ENCODE measurements at places on chromosomes 7 and 10.
A peak's percentile ranks its signal among the peaks of the same experiment; 100 is the strongest.

DNA sequence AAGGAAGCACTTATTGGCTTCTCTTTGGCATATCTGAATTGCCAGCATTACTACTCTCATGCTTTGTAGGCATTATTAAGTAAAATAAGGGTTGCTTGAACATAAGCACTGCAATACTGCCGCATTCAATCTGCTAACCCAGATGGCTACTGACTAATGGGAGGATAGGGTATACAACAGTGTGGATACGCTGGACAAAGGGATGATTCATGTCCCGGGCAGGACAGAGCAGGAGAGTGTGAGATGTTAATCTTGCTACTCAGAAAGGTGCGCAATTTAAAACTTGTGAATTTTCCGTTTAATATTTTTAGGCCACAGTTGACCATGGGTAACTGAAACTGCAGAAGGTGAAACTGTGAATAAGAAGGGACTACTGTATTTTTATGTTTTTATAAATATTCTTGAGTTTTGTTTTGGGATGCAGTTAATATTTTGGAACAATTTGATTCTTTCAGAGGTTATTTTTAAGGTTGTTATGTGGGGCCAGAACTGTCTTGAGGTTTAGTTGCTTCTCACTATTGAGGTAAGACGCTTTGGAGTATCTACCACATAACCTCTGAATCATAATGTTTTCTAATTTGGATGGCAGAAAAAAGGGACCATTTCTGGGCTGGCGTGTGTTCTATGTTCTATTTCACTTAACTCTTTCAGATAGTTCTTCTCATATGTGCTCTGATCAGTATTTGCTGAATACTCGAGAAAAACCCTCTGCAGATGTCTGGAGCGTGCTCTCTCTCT is 75.7 kb upstream of the SYPL1 start:
- H3K27me3 ChIP-seq, result no peaks in the 10 kb centered on the region
- no peak overlapping the region for H3K4me3 ChIP-seq
- no peaks in the 10 kb centered on the region for H3K36me3 ChIP-seq

DNA sequence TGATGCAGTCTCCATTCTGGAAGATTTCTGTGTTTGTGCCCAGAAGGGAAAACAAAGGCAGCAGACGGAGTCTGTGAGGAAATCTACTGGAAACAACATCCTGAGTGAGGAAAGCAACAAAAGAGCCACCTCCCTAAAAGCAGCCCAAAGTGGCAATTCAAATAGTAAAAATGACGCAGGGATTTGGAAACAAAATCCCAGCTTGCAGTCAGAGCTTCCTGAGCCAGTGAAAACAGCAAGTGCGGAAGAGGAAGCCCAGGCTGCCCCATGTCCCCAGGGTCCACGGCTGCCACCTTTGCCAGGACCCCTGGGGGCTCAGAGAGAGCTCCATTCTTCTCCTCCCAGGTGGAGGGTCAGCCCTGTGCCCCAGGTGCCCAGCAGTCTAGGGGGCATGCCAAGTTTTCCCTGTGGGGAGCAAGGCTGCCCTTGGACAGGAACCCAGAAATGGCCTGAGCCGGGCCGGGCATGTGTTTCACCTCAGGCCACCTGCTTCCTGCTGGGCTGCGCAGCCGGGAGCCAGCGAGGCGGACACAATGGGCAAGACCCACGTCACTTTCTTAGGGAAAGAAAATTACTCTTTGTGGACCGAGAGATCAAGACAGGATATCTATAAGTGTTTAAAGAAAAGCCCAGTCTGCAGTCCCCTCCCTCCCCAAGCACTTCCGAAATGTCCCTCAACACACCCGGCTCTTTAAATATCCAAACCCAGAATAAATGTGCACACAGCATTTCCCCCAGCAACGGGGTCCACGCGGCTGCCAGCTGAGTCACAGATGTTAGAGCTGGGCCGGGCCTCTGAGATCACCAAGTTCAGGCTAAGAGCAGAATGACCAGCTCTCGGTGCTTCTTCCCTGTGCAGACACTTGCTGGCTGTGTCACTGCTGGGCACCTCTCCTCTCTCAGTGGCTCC is 231.1 kb downstream of the ARHGAP12 start:
- no peaks in the 10 kb centered on the region for H3K4me1 ChIP-seq
- H3K36me3 ChIP-seq, result no peaks in the 10 kb centered on the region
- DNase-seq, result no peak
- no peak overlapping the region for H3K4me3 ChIP-seq

DNA sequence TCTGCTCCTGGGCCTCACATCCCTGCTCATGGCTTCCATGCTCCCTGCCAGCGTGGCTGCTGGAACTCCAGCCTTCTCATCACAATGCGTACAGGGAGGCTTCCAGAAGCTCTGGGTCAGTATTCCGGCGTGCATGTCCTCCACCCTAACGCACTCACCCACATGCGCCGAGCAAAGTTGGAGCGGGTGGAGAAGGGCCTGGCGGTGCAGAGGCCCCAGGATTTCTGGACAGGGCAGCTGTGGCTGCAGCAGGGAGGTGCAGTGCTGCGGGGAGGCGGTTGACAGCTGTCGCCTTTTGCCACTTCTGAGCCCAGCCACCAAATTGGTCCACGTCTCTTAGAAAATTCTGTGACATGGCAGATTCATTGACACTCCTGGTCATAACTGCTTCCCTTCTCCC is 33.6 kb upstream of the FAM20C start:
- no peaks in the 10 kb centered on the region for H3K4me1 ChIP-seq
- no peaks in the 10 kb centered on the region for H3K36me3 ChIP-seq
- peaks cover 7% of the 10 kb centered on the region for H3K27me3 ChIP-seq
- DNase-seq, result no peak
- no peak overlapping the region for H3K4me3 ChIP-seq

DNA sequence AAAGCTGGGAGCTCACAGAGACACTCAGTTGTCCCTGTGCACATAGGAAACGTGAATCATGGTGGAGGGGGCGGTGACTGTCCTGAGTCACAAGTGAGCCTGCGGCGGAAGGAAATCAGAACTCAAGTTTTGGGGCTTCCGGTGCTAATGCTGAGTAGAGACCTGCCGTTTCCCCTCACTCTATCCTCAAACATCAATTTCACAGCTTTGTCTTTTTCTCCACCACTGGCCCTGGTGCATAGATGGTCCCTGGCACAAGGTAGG is 21.9 kb downstream of the ADCYAP1R1 start:
- DNase-seq, result no peak
- H3K36me3 ChIP-seq, result no peaks in the 10 kb centered on the region
- no peak overlapping the region for H3K27ac ChIP-seq
- H3K27me3 ChIP-seq, result peaks cover 45% of the 10 kb centered on the region
- H3K4me1 ChIP-seq, result no peaks in the 10 kb centered on the region

- no peaks in the 10 kb centered on the region for H3K27me3 ChIP-seq
- no peak for DNase-seq
- H3K27ac ChIP-seq, result no peak overlapping the region
- no peaks in the 10 kb centered on the region for H3K36me3 ChIP-seq
- H3K4me3 ChIP-seq, result no peak overlapping the region
- no peaks in the 10 kb centered on the region for H3K4me1 ChIP-seq
Measured at GRCh38 chr7:121419201-121420148, 23.4 kb upstream of the FAM3C start.

DNA sequence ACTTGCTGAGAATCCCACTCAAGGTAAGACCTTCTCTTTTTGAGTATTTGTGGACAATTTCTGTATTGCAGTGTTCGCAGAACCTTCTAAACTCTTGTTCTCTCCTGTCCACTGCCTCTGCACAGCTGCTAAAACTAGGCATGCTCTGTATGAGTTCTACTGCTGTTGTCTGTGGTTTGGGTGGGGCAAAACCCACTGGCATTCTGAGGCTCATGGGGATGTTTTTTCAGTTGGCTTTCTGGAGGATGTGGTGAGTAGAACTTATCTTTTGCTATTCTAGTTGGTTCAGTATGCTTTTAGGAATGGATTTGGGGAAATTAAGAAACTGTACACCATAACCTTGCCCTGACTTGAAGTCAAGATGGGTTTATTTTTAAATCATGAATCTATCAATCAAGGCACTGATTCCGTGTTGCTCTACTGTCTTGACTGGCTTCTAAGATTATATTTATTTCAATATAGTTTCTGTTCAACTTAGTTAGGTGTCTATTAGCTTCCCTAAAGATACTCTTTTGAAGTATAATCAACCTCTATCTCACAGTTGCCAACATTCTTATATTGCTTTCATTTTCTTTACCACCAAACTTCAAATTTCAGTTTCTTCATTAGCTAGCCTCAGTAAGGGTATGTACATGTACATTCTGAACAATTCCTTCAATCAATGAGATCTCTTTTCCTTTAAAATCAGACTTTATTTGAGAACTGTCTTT is 25.0 kb upstream of the C1GALT1 start:
- DNase-seq, result no peak
- H3K36me3 ChIP-seq, result no peaks in the 10 kb centered on the region
- H3K4me3 ChIP-seq, result peak overlapping the region; percentile 63
- peak overlapping the region; percentile 55 for H3K27ac ChIP-seq

All from HepG2 (cell line).